ENCODE measurements at places on chromosomes 16 and 17. TPM values are rescaled to one million over a fixed set of nuclear protein-coding genes. Genes with fewer than 3 reads are reported as not detected.

DNA sequence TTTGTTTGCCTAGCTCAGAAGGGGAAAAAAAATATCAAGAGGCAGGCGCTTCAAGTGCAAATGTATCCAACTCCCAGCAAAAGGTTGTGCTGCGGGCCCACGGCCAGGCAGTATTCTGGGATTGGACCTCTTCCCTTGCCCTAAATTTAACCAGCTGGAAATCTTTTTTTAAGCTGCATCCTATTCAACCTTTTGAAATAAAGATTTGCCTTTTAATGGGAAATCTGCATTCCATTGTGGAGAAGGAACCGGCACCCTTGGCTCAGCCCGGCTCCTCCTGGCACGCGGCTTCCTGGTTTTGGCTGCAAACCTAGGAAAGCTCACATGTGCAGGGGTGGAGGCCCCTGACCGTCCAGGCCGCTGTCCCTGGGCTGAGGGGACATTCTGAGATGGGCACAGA, 38.8 kb upstream of the ENPP7 start:
- DNase-seq = no peak

DNA sequence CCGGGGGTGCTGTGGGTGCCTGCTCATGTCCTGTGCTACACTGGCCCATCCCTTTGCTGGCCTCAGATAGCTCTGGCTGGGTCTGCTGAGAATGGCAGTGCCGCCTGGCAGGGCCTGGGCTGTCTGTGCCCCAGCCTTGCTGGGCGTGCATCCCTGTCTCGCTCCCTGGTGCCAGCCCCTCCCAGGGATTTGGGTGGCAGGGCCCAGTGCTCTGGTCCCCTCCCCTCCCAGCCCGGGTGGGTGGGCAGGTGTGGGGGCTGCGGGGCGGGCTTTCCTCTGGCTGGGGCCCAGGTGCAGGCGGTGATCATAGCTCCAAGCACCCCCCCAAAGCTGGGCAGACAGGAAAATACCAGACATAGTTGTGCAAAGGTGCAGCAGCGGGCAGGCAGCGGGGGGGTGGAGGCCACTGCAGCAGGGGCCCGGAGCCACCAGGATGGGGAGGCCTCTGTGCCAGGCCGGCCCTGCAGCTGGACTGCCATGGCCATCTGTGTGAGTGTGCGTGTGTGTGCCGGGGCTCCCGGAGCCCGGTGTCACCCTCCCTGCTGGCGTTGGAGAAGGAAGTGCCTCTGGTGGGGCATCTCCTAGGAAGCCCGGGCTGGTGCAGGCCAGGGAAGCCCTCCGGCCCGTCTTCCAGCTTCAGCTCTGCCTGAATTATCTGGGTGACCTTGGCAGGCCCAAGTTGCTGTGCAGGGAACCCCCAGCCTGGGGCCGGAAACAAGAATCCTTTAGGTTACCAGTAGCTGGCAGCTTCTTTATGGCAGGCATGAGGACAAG, 7.4 kb downstream of the GLIS2 start:
- no peak for DNase-seq

DNA sequence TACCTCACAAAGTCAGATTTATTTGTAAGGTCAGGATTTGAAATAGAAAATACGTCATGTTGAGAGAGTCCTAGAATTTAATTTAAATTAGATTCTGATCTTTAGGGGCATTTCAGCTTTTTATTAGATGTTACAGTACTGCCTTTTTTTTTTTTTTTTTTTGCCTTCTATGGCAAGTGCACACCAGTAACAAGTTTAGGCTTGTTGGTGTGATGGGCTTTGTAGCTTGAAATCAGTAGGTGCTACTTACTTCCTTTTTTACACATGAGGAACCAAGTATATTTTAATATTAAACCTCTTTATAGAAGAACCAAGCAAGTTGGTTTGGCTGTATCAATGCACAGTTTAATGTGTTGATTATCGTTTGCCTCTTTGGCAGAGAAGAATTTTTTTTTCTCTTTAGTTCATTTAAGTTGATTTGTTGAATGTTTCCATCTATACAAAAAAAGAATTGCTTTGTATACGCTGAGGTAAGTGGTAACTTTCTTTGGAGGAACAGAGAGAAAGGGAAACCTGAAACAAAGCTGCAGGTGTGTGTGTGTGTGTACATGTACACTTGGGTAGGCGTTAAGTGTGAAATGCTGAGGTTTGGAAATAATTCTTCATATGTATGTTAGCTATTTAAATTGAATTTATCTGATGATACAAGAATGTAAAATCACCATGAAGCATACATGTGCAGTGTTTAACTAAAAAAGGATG, 15.7 kb downstream of the RBL2 start:
- DNase-seq = no peak

DNA sequence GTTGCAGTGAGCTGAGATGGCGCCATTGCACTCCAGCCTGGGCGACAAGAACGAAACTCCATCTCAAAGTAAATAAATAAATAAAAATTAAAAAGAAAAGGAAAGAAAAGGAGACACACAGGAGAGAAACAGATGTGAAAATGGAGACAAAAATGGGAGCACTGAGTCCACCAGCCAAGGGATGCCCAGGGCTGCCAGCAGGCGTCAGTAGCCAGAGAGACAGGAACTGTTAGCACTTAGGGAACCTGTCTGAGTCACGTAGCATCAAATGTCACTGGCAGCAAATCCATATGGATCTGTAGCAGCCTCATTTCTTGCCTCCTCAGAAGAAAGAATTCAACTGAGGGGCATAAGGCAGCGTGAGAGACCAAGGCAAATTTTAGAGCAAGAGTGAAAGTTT, 79.7 kb downstream of the CYLD start:
- no peak for DNase-seq

GRCh38 chr16:83819361-83819760, 11.6 kb downstream of the HSBP1 start:
- DNase-seq = no peak

GRCh38 chr17:41717408-41718286, 5.5 kb downstream of the GAST start:
- no peak for DNase-seq

DNA sequence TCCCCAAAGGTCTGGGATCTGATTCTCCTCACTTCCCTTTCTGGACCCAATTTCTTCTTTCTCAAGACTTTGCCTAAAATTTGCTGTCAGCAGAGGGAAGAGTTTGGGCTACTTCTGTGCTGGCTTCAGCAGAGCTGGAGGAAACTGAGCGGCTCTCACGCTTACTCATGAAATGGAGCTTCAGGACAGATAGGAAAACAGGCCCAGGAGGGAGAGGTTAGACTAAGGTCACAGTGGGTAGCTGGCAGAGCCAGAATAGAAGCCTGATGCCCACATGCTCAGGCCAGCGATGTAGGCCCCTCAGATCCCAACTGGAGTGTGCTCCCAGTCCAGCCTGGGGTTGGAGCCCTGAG, 593 bp downstream of the SLC38A7 start:
- no peak for DNase-seq

DNA sequence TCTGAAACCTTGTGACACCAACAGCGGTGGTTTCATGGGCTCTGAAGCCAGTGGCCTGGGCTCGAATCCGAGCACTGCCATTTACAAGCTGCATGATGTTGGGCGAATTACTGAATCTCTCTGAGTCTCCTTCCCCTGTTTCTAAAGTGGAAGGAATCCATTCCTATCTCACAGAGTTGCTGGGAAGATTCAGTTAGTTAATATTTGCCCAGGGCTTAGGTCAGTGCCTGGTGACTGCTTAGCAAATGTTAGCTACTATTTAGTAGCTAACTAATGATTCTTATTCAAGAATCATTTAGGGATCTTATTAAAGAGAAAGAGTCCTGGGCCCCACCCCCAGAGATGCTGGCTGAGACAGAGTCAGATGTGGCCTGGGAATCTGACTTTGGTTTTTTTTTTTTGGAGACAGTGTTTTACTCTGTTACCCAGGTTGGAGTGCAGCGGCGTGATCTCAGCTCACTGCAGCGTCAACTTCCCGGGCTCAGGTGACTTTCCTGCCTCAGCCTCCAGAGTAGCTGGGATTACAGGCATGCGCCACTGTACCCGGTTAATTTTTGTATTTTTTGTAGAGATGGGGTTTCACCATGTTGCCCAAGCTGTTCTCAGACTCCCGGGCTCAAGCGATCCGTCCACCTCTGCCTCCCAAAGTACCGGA, 33.6 kb upstream of the RAI1 start:
- no peak for DNase-seq

DNA sequence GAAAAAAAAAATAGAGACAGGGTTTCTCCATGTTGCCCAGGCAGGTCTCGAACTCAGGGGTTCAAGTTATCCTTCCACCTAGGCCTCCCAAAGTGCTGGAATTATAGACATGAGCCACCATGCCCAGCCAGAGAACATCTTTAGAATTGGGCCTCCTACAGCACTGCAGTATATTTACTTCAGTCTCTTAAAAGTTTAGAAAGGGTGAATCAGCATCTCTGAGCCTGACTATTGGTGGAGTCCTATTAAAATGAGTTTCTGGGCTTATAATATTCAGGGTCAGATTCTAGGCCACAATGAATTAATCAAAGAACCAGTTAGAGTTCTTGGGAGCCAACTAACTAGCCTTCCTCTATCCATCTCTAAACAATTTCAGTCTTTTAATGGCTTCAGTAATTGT, 22.8 kb downstream of the TADA2A start:
- no peak for DNase-seq

GRCh38 chr17:10036511-10037061, 131.5 kb upstream of the RCVRN start:
- DNase-seq = no peak

DNA sequence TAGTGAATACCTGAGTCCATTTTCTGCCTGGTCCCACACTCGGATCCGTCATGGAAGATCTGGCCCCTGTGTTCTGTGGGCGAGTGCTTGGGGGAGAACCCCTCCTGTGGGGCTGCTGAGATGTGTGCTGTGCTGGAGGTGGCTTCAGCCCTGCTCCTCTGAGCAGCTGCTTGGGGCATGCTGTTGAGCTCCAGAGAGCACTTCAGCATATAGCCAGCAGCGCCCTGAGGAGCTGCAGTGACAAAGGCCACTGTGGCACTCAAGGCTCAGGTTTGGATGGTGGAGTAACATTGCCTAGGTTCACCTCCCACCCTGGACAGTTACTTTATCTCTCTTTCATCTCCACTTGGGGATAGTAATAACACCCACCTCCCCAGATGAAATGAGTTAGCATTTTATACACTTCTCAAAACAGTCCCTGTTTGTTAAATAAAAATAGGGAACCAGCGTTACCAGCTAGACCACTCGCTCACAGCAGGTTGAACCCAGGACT, 75.3 kb downstream of the KSR1 start:
- DNase-seq = no peak

GRCh38 chr17:58081646-58082340, 1.4 kb upstream of the DYNLL2 start:
- no peak for DNase-seq

GRCh38 chr16:27515874-27516353, 33.8 kb downstream of the GTF3C1 start:
- no peak for DNase-seq

DNA sequence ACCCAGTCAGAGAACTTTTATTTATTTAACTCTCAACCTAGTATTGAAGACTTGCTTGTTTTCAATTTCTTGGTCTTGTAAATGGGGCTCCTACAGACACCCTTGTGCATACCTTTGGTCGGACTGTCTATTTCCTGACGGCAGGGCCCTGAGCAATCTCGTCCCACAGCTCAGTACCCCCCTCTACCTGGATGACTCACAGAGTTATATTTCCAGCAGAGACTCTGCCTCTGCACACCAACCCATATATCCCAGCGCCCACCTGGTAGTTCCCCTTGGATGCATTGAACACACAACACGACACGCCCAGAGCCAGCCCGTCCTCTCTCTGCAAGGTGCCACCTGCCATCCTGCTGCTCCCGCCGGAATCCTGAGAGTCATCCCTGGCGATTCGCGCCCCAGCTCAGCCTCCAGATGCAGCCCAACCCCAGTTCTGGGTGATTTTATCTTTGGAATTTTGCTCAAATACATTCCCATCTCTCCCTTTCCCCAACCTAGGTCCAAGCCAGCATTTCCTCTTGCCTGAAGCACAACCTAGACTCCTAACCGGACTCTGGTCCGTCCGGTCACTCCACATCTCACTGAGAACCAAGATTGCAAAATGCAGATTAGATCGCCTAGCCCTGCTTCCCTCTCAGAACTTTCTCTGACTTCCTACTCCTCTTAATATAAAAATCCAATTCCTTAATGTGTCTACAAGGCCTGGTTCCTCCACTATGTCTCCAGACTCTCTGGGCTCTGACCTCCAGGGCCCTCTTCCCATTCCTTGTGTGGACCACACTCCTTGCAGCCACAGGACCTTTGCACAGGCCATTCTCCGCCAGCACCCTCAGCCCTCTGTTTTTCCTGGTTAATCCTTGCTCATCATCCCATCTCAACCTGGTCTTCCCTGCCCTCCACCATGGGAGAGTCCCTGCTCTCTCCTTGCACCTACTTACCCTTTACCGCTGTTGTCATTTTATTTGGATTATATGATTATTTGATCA, 129.2 kb downstream of the SEC14L1 start:
- DNase-seq = no peak

GRCh38 chr17:11535231-11535630, 63.0 kb upstream of the DNAH9 start:
- no peak for DNase-seq

- no peak for DNase-seq
Observed at GRCh38 chr16:61654962-61655361, 381.3 kb downstream of the CDH8 start.

DNA sequence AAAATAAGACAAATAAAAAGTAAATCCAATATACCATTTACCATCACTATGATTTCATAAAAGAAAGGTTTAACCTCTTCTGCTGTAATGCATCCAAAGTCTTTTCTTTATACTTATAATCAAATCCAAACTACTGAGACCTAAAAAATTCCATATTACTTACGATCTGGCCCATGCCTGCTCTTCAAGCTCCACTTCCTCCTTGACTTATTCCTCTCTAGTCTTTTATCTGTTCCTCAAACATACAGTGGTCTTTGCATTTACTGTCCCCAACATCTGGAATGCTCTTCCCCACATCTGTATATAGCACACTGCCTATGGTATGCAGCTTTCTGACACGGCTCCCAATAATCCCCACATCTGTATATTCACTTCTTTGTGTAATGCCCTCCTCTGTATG, 33.8 kb downstream of the PCTP start:
- no peak for DNase-seq

DNA sequence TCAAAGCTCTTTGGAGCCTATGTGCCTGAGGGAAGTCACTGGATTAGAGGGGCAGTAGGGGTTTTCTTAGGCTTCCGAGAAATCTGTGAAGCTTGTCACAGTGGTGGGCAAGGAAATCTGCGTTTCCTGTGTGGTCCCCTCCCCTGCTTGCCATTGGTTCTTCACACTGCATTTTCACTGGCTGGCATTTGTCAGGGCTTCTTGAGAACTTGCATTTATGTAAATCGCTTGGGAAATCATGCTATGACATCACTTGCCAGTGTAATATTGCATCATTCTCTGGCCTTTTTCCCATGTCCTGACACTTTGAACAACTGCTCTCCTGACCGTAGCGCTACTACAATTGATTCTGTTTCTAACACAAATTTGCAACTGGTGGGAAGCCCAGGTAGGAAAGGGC, 1.8 kb downstream of the CACNG3 start:
- no peak for DNase-seq

Gene RNF135
- 20.1 TPM for polyA plus RNA-seq

Gene FOXN1
- polyA plus RNA-seq = 0.55 TPM

Gene MPO
- 2.4 TPM for polyA plus RNA-seq

Gene VTN
- 20.5 TPM for polyA plus RNA-seq

Gene HBZ
- polyA plus RNA-seq = 0.30 TPM

Gene GSG1L
- polyA plus RNA-seq = 0.20 TPM

Gene SHISA9
- polyA plus RNA-seq = 4.6 TPM
